Renal cortex interstitium (tissue), 15 donors: ENCODE measurements at places on chromosomes 5 and 9.

DNA sequence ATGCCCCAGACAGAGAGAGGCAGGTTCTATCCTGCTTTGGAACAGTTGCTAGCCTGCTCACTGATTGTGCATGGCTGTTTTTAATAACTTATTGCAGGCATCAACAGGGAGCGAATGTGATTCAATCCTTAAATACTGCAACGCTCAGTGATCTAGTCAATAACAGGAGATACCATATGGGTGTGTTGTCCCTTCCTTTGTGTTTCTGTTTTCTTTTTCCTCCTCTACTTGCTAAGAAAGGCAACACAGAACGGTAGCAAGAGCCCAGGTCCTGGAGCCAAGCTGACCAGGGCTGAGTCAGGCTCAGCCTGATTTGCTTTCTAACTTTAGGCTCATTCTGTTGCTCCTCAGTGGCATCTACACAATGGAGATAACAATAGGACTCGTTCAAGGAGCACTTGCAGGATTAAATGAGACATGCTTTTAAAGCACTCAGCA is 98.6 kb upstream of the EQTN start:
- no peak for DNase-seq

DNA sequence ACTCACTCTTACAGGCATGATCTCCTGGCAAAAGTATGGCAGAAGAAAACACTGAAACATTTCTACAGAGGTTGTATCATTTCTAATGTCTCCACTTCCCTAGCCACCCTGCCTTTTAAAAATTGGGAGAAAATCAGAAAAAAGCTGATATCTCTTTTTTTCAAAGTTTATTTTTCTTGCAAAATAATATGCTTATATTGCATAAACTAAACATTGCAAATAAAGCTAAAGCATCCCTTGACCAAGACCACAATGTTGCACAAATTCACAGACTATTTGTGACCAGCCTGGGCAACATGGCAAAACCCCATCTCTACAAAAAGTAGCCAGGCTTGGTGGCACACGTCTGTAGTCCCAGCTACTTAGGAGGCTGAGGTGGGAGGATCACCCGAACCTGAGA is 183.3 kb upstream of the ELAVL2 start:
- DNase-seq, result no peak

GRCh38 chr9:112355427-112355897 is 22.0 kb upstream of the PTBP3 start:
- DNase-seq, result no peak

DNA sequence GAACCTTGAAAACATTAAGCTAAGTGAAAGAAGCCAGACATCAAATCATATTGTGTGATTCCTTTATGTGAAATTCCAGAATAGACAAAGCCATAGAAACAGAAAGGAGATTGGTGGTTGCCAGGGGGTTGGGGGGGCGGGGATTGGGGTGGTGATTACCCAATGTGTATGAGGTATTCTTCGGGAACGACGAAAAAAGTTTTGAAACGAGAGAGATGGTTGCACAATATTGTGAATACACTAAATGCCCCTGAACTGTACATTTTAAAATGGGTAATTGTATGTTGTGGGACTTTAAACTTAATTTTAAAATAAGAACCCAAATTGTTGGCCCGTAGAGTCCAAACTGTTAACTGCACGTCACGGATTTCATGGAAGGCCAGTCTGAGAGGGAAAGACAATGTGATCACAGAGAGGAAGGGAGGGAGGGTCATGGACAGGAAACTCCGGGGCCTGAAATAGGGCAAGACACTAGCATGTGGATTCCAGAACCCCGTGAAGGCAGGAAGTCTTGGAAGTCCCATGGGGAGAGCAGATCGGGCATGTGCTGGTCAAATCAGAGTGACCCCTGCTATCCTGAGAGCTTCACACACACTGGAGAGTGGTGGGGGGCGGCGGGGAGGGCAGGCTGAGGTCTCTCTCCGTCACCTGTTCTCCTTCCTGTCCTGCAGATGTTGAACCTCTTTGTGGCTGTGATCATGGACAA is 218.4 kb downstream of the CACNA1B start:
- no peak for DNase-seq

DNA sequence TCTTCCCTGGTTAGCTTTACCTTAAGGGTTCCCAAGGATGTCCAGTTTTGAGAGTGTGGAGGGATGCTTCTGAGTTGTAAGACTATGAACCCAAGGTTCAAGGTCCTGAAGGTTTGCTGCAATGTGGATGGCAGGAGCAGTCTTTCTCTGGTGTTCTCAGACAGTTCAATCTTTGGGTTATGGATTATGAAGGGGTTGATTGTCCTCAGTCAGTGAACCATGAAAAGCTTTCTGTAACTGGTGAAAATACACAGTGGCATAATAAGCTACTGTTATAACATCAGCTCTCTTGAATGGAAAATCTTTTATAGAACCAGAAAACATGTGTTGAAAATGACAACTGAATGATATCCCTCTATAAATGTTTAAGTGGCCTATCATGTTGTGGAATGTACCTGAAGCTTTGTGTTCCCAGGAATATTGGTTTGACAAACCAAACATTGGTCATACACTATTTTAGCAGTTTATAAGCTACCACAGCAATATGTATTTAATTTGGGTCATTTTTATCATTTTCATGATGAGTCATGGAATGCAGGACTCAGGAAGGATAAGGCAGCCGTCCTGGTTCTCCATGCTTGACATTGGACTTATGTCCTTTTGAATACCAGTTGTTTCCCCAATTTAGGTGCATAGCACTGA is 1041.8 kb upstream of the ARRDC3 start:
- DNase-seq, result no peak

- no peak for DNase-seq
Observed at GRCh38 chr9:93674580-93675335, 98.4 kb downstream of the PHF2 start.

DNA sequence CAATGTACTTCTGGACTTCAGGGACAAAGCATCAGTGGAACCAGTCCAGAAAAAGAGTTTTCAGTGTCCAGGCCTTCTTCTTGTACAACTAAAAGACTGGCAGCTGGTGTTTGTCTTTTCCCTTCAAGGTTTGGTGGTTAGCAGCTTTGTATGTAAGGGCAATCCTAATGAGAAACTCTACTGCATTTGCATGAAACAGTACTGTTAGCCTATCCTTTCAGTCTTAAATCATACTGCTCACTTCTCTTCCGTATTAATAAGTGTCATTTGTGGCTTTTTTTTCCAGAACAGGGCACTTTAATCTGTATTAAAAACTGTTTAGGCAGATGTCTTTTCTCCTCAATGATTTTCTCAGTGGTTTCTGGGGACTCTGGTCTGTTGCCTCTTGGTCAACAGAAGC is 48.9 kb downstream of the FAM174A start:
- no peak for DNase-seq

GRCh38 chr9:78289474-78289873 is 7.5 kb upstream of the PSAT1 start:
- no peak for DNase-seq

- no peak for DNase-seq
Observed at GRCh38 chr5:54073735-54074134, 236.6 kb downstream of the ARL15 start.

DNA sequence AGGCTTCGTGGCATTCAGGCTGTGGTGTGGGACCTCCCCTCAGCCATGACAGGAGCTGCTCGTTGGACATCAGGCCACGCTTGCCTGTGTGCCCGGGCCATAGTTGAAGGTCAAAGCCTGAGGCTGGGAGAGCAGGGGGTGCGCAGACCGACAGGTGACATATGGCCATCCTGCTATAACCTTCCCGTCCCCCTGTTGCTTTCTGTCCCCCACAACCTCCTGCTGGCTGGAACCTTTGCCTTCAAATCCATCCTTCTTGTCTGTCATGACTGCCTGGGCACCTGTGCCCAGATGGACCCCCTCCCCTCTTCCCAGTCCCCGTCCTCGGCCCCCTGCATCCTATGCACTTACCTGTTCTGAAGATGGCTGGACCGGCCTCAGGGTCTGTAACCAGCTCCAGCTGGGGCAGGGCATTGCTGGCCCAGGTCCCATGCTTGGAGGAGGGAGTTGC is 83.2 kb downstream of the WNK2 start:
- no peak for DNase-seq

DNA sequence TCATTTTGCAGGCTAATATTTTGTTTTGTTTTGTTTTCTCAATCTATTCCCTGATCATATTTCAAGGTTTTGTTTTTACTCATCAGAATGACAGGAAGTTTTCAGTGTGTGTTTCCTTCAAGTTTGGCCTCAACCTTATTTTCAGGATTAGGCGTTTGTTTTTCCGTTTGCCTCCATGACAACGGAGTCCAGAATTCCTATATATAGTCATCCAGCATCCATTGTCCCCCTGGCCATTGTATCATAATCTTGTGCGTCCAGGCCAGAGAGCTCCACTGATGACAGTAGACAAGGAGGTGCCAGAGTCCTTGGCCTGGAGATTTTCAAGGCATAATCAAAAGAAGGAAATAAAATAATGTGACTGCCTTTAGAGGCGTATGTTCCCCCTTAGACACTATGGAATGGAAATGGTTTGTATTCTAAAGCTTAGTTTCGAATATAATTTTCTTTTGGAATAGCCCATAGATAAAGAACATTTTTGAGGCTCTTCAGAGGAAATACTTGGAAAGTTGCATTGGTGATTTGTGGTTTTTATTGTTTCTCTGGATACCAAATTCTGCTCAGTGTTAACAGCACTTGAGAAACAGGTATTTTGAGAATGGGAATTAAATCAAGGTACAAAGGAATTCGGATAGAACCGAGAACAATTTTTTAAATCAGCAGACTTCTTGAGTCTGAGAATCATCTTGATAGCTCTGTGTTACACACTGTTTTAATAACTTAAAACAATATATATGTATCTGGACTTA is 99.8 kb downstream of the ZNF462 start:
- DNase-seq, result peak; percentile 22

DNA sequence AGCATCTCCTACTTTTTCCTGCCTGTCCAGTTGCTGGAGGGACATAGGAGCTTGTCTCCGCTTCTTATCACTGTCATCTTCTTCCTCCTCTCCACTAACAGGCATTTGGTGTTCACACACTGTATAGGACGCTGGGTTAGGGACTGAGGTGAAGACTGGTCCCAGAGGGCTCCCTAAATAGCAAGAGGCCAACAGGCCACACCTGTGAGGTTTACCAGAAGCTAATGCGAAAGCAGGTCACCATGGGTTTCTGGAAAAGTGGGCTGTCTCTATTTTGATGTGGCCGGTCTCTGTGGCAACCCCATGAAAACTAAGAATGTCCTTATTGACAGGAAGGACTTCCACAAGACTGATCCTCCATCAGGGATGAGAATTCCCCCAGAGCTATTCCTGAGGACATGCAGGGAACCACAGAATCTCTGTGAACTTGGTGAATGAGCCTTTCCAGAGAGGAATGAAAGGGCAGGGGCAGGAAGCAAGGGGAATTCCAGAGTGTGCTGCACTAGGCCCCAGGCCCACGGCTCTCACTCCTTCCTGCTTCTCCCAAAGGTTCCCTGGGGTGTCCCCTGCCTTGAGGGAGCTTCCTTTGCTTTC is 61.7 kb downstream of the DAP start:
- DNase-seq, result no peak

- no peak for DNase-seq
Observed at GRCh38 chr9:89464300-89464901, 33.5 kb downstream of the SEMA4D start.

DNA sequence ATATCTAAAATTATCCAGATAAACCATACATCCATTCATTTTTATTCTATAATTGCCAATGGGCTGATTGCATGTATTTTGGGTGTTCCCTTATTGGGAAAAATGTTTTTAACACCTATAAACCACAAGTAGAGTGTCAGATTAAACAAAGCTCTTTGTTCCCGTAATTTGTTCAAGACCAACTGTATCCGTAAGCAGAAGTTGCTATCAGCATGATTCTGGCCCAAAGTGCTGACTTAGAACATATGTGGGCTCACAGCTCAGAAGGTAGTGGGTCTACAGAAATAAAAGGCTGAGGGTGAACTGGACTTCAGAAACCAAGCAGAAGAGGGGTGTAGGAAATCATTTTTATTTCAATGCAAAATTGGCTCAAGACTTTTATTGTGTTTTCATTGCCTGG is 23.5 kb upstream of the IL7R start:
- DNase-seq, result no peak

DNA sequence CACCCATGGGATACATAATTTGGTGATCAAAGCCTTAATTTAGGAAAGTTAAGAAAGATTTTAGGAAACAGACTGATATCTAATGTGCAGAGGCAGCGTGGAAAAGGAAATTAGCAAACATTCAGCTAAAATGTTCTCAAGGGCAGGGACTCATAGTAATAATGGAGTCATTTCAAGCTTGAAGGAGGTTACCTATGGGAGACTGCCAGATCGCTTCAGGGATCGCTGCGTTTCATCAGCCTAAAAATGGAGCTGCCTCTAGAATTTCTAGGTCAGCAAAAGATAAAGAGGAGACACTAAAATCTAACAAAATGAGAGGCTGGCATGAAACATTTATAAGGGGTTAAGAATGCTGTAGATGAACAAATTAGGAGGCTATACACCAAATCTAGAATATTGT is 115.5 kb downstream of the APBA1 start:
- DNase-seq, result no peak
